Activated T-cell treated with anti-CD3 and anti-CD28 coated beads, Interleukin-2, amount 50 U/mL, for 72 hours (primary cell): ENCODE measurements at places on chromosomes 3 and 15.

- DNase-seq: no peak
These were observed 392.1 kb downstream of the TUSC7 start for GRCh38 chr3:117101697-117102096.

GRCh38 chr3:25663869-25664811 is 567 bp downstream of the TOP2B start:
- peak; percentile 79 for DNase-seq

GRCh38 chr3:51510996-51511395 is 11.2 kb upstream of the DCAF1 start:
- no peak for DNase-seq

GRCh38 chr3:59372346-59372745 is 322.5 kb upstream of the CFAP20DC start:
- DNase-seq: no peak

DNA sequence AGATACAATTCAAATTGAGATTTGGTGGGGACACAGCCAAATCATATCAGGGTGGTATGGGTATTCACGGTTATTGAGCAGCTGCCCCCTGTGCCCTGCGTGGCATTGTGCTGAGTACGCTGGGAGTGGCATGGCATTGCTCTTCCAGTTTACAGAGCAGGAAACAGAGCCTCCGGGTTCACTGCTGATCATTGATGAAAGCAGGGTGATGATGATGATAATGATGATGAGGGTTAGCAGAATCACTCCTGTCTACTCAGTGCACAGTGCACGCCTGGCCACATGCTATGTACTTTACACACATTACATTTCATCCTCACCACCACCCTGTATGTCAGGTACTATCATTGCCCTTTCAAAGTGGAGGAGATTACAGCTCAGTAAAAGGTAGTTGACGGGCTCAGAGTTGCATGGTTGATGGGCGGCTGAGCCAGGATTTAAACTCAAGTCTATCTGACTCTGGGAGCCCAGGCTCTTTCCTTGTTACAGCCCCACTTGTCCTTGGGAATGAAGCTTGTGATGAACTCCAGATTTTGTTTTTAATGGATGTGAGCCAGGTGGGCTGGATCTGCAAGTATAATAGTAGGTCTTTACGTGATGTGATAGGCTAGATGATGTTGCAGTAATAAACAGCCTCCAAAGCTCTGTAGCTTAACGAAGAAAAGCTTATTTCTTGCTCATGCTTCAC is 87.6 kb upstream of the MYZAP start:
- no peak for DNase-seq

DNA sequence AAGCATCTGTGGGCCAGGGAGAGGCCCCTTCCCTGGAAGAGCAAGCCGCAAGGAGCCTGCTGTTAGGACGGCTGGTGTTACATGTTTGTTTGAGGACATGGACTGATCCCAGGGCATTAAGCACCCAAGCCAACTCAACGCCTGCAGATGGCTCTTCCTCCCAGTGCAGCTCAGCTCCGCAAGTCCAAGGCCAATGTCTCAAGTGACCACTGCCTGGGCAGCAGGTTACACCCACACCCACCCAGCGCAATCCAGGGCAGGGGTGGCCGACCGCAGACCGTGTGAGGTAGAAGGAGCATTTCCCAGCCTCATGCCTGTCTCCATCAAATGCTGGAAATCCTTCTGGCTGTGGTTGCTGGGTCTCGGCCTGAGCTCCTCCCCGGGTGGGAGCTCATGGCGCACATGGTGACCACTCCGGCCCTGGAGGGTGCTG is 14.5 kb downstream of the GP5 start:
- no peak for DNase-seq

DNA sequence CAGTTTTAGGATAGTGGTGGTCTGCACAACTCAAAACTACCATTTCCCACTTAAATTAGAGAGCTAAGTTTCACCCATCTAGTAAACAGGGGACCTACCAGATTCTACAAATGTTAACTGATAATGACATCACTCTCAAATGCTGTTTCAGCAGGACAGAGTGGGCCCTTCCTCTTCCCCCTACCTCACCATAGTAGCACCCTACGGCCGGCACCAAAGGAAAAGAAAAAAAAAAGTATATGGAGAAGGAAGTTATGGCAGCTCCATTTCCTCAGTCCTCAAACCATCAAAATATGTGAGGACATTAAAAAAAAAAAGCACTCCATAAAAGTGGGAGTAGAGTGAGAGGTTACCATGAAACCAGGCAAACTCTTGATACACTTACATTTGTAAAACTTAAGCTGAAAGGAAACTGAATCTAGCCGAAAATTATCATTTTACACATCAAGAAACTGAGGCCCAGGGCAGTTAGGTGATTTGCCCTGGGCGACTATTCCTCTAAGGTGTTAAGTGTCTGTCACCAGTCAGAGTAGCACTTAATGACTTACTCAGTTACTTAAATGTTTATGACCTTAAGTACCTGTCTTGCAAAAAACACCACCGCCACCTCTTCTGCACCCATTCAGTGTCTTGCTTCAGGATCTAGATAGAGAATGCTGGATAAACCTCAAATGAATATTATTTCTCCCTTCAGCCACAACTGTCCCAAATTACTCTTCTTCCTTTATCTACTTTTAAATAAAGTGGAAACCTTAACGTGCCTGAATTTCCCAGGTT is 2.7 kb downstream of the MSL2 start:
- DNase-seq: peak; percentile 18

DNA sequence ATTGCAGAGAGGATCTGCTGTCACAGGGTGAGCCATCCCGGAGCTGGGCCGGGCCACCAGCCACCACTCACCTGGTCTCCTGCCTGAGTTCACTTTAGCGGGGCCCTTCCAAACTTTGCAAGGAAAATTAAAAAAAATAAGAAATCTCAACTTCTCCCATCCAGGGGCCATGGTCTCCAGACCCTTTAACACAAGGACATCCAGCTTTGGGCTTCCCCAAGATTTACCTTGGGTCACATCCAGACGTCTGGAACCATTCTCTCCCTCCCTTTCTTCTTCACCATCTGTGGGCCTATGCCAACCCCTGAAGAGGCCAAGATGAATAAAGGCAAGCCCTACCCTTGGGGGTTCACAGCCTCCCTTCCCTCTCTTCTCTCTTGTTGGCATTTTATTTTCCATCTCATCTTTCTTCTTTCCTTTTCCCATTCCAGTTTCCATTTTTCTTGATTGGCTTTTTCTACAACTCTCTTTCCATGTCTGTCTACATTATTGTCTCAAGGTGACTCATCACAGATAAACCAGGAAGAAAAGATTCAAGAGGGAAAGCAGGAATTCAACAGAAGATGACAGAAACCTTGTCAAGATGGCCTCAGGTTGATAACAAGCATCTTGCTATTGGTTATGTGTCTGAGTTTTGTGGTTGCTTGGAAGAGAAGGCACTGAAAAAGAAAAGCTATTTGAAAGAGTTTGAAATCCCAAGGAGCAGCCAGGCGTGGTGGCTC is 49.5 kb downstream of the ITGA11 start:
- no peak for DNase-seq

GRCh38 chr3:27746838-27747237 is 24.7 kb upstream of the EOMES start:
- DNase-seq: no peak

- DNase-seq: peak; percentile 27
These were observed 76.4 kb upstream of the ETV5 start for GRCh38 chr3:186185194-186185787.

- no peak for DNase-seq
These were observed 198.3 kb downstream of the ERC2 start for GRCh38 chr3:56269755-56270535.

GRCh38 chr3:78022232-78022631 is 982.3 kb downstream of the ROBO2 start:
- DNase-seq: no peak

GRCh38 chr15:72844067-72844466 is 60.5 kb upstream of the ADPGK start:
- no peak for DNase-seq

GRCh38 chr3:177231242-177231641 is 34.0 kb upstream of the TBL1XR1 start:
- DNase-seq: no peak

- DNase-seq: no peak
These were observed 41.8 kb downstream of the HOMER2 start for GRCh38 chr15:82910721-82911120.

DNA sequence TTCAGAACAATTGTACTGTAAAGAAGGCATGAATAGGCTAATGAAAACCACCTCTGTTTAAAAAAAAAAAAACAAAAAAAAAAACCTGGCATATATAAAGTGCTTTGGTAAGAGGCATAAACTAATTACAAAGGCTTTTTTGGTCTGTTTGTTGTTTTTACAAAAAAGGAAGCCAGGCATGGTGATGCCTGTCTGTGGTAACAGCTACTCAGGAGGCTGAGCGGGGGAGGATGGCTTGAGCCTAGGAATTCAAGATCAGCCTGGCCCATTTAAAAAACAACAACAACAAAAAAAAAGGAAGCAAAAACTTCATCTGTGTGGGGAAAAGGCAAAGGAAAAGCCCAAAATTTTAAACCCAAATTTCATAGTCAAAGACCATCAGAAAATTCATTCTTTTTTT is 47.0 kb downstream of the OSBPL10 start:
- no peak for DNase-seq
